ENCODE measurements at places on chromosomes 3 and 15.
A peak's percentile ranks its signal among the peaks of the same experiment; 100 is the strongest.

DNA sequence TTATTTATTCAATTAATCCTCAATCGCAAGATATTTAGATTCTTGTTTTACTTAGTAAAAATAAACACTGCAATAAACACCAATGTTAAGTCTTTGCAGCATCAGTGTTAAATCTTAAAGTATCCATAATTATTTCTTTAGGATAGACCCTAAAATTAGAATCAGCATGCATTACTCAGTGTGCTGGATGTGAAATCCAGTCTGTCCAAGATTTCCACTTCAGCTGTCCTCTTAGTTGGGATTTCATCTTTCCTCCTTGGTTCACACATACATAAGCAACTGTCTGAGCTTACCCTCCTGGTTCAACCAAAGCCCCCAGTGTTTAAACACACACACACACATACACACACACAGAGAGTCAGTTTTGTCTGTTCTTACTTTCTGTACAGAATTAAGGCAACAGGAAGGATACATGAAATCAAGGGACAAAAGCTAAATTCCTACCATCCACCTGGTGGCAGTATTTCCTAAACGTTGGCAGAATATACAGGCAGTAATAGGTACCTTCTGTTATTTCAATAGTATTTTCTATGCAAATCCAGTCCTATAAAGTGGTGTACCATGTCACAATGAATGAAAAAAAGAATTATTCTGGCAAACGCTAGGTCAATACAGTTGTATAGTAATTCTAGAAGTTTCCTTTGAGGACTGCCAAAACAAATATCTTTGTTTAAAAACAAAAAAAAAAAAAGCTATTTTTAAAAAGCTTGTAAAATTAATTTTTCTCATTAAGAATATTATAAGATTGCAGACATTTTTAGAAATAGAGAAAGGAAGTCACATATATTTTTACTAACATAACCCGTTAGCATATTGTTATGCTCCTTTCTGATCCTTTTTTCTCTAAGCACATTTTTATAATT, 27.3 kb upstream of the DMXL2 start:
- DNase-seq: no peak

DNA sequence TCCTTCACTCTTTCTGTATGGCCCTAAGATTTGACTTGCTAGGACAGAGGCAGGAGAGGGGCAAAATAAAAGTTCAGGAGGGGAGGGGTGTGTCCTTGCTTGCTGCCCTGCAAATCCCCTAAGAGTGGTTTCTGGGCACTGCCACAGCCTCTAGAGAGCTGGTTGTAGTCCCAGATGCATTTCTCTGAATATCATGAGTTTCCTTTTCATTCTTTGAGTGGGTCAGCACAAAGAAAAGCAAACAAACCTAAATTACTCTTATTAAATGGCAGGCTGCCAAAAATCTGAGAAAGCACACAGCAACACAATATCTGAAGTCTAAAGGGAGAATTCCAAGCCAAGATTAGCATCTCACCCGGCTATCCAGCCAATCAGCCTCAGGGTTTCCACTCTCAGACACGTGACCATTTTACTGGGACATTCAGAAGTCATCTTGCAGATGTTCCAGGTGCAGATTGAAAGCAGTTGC, 919.3 kb downstream of the TUSC7 start:
- DNase-seq: no peak

- DNase-seq: peak; percentile 23
Measured at GRCh38 chr3:179929091-179929529, 107.6 kb downstream of the PEX5L start.

DNA sequence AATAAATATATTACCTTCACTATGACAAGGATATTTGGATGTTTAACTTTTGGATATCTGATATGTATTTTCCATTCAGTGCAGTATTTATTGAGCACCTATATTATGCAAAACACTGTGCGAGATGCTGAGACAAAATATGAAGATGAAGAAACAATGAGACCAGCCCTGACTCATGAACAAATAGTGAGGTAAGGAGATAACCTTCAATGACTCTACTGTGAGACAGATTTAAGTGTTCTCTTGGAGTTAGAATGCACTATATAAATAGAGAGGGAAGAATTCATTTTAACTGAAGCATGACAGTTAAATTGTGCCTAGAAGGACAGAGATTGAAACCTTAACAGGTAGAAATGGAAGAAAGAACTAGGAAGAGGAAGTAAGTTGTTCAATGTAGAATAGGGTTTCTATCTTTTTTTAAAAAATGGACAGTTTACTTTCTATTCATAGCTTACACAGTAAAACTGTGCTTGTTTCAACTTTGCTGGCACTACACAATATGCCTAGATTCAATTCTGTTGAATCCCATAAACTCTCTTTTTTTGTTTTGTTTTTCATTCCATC, 124.2 kb downstream of the ZBTB20 start:
- DNase-seq: no peak

DNA sequence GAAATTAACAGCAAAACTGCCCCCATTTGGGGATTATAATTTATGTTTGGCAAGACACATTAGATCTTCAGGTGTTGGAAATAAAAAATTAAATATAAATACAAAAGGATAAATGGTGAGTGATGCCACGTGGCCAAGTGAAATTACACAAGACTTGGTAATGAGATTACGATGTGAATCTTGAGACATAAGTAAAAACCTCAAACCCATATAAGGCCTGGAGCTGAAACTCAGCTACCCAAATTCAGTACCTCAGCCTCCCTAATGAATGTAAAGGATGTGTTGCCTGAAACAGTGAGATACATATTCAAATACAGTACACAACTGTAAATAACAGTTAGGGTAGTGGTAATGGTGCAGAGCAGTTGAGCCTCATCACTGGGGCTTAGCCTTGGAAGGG, 1146.6 kb downstream of the OTOL1 start:
- no peak for DNase-seq

- no peak for DNase-seq
Measured at GRCh38 chr3:98903705-98904481, 2.4 kb upstream of the DCBLD2 start.

DNA sequence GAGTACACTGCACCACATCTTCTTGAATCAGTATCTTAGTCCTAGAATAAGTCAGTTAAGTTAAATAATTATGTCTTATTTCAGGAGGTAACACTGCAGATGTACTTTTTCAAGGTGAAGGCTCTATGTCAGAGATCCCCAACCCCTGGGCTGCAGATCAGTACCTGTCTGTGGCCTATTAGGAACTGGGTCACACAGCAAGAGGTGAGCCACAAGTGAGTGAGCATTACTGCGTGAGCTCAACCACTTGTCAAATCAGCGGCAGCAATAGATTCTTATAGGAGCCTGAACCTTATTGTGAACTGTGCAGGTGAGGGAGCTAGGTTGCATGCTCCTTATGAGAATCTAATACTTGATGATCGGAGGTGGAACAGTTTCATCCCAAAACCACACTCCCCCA, 851.9 kb upstream of the ALCAM start:
- DNase-seq: no peak

DNA sequence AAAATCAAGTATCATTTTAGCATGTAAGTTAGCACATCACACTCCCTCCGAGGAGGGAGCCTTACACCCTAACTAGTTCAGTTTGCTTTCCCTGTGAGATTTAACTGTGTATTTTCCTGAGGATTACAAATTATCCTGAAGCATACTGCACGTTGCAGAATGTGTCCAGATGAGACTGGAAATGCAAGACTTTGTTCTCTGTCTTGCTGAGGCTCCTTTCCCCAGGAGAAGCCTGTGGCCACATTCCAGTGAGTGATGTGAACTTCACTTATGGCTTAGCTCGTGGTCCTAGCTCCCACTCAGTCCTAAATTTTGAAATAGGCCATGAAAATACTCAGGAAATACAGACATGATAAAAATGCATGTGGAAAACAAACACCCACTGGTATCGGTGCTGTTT, 23.7 kb downstream of the PDZRN3 start:
- no peak for DNase-seq

DNA sequence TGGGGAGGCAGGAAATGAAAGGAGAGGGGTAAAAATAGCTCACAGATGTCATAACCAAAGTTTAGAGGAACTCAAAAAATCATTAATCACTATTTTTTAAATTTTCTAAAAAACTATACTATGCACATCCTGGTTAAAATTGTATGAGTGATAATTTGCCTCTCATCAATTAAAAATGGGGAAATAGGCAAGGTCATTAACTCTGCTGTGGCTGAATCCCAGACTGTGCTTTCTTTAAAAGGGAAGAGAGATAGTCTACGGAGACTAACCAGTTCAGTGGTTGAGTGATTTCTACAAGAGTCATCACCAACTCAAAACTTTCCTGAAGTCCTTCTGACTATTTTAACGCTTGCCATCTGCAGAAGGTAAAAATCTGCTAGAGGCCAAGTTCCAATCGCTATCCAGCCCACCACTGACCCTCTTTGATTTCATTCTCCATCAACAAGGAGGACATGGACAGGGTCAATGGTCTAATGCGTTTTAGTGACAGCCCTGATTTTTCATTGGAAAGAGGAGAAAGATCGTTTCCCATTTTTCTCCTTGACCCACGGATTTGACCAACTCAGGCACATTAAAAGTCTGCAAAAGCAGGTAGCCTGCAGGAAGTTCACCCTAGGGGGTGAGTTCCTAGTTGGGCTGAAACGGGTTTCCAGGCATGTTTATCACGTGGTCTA, 850 bp downstream of the SUCLG2 start:
- no peak for DNase-seq

GRCh38 chr3:177361081-177361938, 164.0 kb upstream of the TBL1XR1 start:
- DNase-seq: peak; percentile 20

GRCh38 chr15:58165661-58166060, 27.5 kb downstream of the AQP9 start:
- DNase-seq: no peak

DNA sequence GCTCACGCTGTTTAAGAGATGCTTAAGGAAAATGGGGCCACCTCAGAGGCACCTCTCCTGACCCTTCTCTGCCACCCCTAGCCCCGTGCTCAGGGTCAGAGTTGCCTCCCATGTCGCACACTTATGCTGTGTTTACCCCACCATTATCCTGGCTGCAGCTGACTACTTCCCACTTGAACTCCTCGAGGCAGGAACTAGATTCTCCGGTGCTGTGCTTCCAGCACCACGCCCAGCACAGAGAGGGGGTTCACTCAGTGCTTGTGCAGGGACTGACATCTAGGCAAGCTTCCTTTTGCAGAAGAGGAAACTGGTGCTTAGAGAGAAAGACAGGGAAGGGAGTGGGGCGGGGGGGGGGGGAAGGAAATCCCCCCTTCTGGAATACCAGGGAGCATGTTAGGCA, 340.1 kb downstream of the RORA start:
- DNase-seq: no peak

DNA sequence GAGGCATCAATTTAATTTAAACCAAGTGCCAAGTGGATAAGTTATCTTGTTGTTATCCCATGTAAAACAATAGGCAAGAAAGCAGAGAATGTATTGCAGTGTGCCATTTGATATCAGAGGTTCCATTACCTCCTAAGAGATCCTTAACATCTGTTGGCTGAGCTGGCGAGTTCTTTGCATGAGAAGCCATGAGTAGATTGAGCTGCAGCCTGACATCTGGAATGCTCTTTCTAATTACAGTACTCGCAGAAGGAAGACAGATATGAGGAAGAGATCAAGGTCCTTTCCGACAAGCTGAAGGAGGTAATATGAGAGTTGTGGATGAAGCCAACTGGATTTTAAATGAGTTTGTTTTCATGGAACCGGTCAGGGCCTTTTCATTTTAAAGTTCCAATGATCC, 19.4 kb downstream of the TPM1 start:
- DNase-seq: no peak

GRCh38 chr3:70556056-70556455, 243.6 kb upstream of the MDFIC2 start:
- DNase-seq: no peak

DNA sequence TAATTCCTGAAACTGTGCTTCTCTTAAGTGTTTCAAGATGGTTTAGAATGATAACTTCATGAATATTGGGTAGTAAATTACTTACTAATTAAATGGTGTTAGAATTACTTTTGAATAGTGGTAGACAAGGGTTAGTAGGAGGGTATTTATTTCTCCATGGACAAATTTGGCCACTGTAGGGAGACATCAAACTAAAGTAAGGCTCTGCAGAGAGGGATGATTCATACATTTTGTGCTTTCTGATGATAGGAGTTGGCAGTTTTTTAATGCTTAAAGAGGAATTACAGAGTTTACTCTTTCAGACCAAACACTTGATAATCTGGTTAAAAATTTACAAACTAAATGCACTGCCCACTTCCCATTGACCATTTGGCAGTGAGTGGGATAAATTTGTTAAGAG, 127.6 kb downstream of the NAALADL2 start:
- no peak for DNase-seq

- no peak for DNase-seq
Measured at GRCh38 chr3:123386477-123387040, 62.3 kb downstream of the ADCY5 start.

GRCh38 chr3:66662894-66663293, 162.1 kb upstream of the LRIG1 start:
- DNase-seq: no peak

DNA sequence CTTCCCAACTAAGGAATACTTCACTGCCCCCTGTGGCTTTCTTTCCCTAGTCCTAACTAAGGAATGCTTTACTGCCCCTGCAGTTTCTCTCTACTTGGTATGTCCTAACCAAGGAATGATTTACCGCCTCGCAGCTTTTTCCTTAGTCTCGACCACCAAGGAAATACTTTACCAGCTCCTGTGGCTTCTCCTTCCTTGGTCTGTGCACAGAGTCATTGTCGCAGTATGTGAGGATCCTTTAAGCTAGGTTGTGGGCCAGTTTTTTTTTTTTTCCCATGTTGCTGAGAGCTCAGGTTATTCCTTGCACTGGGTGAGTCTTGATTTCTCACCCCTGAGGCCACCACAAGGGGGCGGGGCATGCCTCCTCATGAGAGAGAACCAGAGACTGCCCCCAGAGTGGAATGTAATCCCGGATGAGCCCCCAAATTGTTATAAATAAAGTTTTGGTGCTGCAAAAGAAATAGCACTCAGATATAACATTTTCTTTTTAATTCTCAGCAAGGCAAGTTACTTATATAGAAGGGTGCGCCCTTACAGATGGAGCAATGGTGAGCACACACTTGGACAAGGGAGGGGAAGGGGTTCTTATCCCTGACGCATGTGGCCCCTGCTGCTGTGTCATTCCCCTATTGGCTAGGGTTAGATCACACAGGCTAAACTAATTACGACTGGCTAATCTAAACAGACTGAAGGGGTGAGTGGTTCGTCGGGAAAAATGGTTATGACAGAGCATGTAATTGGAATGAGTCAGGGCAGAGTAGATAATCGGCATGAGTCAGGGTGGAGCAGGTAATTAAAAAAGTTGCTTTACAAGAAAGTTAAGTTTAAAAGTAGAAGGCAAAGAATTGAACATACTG, 27.0 kb downstream of the NDUFB4 start:
- DNase-seq: no peak

- no peak for DNase-seq
Measured at GRCh38 chr3:116029266-116029665, 406.0 kb downstream of the GAP43 start.
